Spinal cord (tissue), 10 donors: ENCODE measurements at places on chromosomes 1 and 21. TPM values are rescaled to one million over a fixed set of nuclear protein-coding genes. Genes with fewer than 3 reads are reported as not detected.

Gene TENT5C
- total RNA-seq = 15.3 TPM

Gene THEM5
- total RNA-seq = not detected

Gene FCER1G
- 14.9 TPM for total RNA-seq

Gene PERM1
- total RNA-seq = not detected

Gene SUSD4
- 38.4 TPM for total RNA-seq

Gene CHD5
- total RNA-seq = 9.9 TPM

Gene ZBED6
- total RNA-seq = 29.1 TPM

Gene FLG2
- total RNA-seq = not detected

Gene RXFP4
- total RNA-seq = not detected

Gene CRNN
- not detected for total RNA-seq

Gene CRP
- not detected for total RNA-seq

Gene TACSTD2
- 0.20 TPM for total RNA-seq

Gene GBP4
- 3.3 TPM for total RNA-seq

Gene CCDC27
- total RNA-seq = not detected

Gene IGSF21
- total RNA-seq = 13.1 TPM

Gene PTPRU
- total RNA-seq = 62.1 TPM

Gene OVAAL
- total RNA-seq = not detected

Gene ARHGAP30
- total RNA-seq = 4.2 TPM

Gene PLA2G2E
- not detected for total RNA-seq

Gene RCSD1
- total RNA-seq = 16.8 TPM

Gene CD2
- not detected for total RNA-seq

Gene OR6N1
- total RNA-seq = not detected

Gene AMY1B
- not detected for total RNA-seq

Gene PHC2
- 78.4 TPM for total RNA-seq

Gene TDRD5
- 3.9 TPM for total RNA-seq

Gene CHI3L1
- 1.1 TPM for total RNA-seq

Gene KRTAP20-2
- total RNA-seq = not detected

Gene TMIGD3
- 9.5 TPM for total RNA-seq

Gene ACKR1
- 3.5 TPM for total RNA-seq

Gene DEDD
- total RNA-seq = 20.2 TPM

Gene IQGAP3
- 4.9 TPM for total RNA-seq

Gene CELA3B
- not detected for total RNA-seq
